Stimulated activated CD4-positive, alpha-beta T cell treated with anti-CD3 and anti-CD28 coated beads, TNF-alpha, amount 100 ng/mL, for 24 hours (primary cell): ENCODE measurements at places on chromosomes 4 and X.

DNA sequence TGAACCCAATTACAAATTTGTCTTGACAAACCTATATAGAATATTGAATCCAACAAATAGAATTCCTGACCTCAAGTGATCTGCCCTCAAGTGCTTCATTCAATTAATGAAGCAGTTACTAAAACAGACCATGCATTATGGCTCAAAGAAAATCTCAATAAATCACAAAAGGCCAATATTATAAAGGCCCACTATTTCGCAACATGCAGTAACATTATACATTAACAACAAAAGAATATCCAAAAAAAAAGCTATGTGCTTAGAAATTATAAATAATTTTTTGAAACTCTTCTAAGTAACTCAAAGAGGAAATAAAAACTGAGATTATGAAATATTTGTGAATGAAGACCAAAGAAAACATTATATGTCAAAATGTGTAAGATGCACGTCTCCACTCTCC lies 177.7 kb downstream of the ZNF674 start:
- no peak for DNase-seq

GRCh38 chr4:126761947-126762662 lies 870.7 kb upstream of the INTU start:
- DNase-seq = no peak

- DNase-seq = no peak
Observed at GRCh38 chr4:74692972-74693371, 101.4 kb downstream of the BTC start.

GRCh38 chr4:5300283-5300682 lies 249.0 kb downstream of the STK32B start:
- DNase-seq = no peak

DNA sequence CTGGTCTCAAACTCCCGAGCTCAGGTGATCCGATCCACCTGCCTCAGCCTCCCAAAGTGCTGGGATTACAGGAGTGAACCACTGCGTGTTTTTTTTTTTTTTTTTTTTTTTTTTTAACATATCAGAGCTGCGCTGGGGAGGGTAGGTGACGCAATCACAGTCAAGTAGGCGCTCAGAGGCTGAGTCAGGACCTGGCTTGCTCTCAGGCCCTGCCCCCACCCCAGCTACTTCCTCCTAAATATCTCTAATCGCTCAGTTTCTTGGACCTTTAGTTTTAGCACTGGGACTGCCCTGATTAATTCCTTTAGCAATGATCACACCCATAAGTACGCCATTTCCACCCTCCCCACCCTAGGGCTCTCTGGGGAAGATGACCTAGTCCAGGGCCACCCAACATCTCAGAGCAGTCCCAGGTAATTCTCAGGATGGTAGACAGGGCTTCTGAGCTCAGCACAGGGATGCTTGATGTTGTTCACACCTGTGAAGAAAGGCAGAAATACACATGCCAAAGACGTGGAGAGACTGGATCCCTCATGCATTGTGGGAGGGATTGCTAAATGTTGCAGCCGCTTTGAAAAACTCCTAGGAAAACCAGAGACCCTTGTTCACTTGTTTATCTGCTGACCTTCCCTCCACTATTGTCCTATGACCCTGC lies 50.2 kb downstream of the DDX3X start:
- DNase-seq = peak; percentile 16

- no peak for DNase-seq
Observed at GRCh38 chrX:109841869-109842579, 109.0 kb upstream of the ACSL4 start.

DNA sequence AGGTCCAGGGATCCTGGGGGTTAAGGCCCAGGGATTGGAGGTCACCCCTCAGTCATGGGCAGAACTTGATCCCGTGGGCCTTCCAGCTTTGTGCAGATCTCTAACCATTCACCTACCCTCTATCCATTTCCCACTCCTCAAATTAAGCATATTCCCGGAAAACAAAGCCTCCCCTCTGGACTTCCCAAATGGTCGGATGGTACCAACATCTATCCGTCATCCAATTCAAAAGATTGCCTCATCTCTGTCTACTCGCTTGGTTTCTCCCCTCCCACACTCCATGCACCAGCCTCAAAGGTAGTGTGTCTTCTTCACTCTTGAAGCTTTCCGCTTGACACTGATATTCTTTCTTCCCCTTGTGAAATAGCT lies 473 bp upstream of the BCLAF3 start:
- no peak for DNase-seq

DNA sequence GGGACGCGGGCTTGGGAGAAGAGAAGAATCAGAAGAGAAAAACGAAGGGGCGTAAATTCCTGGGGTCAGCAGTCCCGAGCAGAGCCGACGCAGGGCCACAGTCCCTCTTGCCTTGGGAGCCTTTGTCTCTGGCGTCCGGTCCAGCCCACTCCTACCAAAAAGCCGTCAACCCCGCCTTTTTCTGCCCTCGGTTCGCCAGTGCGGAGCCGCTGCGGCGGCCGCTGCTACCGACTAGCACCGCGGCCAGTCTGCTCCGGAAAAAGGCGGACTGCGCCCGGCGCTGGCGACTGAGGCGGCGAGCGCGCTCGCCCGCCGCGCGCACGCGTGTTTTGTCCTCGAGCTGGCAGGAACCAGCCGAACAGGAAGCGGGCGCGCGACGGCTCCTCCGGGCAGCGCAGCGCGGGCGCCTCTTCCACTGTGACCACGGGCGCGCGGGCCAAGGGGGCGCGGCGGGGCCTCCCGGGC lies 502 bp downstream of the HNRNPDL start:
- no peak for DNase-seq

- DNase-seq = no peak
Observed at GRCh38 chr4:142516686-142517526, 329.2 kb downstream of the INPP4B start.

- no peak for DNase-seq
Observed at GRCh38 chrX:133670383-133670782, 255.1 kb upstream of the GPC4 start.

GRCh38 chr4:77344784-77345183 lies 187.8 kb downstream of the CCNG2 start:
- DNase-seq = no peak

- DNase-seq = no peak
Observed at GRCh38 chr4:159390648-159391047, 287.8 kb downstream of the RAPGEF2 start.

GRCh38 chr4:142961866-142962265 lies 115.8 kb upstream of the INPP4B start:
- DNase-seq = no peak

GRCh38 chrX:103847174-103847870 lies 15.3 kb upstream of the RAB9B start:
- DNase-seq = no peak

DNA sequence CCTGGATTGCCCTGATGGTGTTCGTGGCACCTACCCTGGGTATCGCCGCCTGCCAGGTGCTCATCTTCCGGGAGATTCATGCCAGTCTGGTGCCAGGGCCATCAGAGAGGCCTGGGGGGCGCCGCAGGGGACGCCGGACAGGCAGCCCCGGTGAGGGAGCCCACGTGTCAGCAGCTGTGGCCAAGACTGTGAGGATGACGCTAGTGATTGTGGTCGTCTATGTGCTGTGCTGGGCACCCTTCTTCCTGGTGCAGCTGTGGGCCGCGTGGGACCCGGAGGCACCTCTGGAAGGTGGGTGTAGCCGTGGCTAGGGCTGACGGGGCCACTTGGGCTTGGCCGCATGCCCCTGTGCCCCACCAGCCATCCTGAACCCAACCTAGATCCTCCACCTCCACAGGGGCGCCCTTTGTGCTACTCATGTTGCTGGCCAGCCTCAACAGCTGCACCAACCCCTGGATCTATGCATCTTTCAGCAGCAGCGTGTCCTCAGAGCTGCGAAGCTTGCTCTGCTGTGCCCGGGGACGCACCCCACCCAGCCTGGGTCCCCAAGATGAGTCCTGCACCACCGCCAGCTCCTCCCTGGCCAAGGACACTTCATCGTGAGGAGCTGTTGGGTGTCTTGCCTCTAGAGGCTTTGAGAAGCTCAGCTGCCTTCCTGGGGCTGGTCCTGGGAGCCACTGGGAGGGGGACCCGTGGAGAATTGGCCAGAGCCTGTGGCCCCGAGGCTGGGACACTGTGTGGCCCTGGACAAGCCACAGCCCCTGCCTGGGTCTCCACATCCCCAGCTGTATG lies 1.8 kb downstream of the AVPR2 start:
- DNase-seq = no peak

DNA sequence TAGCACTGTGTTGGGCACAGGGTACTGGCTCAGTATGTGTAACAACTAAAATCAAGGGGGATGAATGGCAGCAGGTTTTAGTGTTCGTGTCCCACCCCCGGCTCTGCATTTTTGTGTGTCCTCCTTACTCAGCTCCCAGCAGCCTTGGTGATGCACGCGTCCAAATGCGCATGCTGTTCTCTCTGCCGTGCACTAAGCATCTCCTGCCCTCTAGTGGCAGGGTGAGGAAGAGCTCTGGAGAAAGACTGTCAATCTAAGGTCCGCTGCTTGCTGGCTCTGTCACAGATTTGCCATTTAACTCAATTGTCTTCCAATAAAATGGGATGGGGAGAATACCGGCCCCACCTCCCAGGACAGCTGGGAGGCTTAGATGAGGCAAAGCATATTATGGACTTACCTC lies 61.4 kb downstream of the WFS1 start:
- no peak for DNase-seq
